PC-3 (cell line): ENCODE measurements at places on chromosomes 5 and 9. TPM values are rescaled to one million over a fixed set of nuclear protein-coding genes. Genes with fewer than 3 reads are reported as not detected.

NCS1 gene
- total RNA-seq, result 13.4 and 14.0 TPM in 2 replicates

DNA sequence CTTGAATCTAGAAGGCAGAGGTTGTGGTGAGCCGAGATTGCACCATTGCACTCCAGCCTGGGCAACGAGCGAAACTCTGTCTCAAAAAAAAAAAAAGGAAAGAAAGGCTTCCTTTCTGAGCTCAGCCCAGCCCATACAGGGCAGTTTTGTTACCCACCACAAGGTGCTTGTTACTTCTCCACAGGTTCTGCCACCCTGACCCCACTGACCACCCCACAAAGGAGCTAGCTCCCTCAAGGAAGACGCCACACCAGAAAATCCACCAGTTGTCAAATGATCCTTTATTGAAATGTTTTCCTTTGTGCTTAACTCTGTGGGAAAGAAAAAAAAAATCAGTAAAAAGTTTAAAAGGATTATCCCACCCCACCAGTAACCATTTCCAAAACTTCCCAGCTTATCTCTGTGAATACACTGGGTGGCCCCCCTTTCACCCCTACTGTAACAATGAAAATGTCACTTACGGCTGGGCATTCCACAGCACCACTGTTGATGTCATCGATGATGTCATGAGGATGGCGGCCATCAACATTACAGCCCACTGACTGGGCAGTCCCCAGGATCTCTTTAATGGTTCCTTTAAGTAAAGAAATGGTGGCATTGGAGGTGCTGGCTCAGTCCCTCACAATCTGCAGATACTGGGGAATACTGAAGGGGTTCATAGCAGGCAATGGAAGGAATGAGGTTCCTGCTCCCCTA is 3.6 kb downstream of the RPL12 start:
- DNase-seq, result no peak

GRCh38 chr9:101925498-101925897 is 187.1 kb upstream of the GRIN3A start:
- no peak for DNase-seq

DNA sequence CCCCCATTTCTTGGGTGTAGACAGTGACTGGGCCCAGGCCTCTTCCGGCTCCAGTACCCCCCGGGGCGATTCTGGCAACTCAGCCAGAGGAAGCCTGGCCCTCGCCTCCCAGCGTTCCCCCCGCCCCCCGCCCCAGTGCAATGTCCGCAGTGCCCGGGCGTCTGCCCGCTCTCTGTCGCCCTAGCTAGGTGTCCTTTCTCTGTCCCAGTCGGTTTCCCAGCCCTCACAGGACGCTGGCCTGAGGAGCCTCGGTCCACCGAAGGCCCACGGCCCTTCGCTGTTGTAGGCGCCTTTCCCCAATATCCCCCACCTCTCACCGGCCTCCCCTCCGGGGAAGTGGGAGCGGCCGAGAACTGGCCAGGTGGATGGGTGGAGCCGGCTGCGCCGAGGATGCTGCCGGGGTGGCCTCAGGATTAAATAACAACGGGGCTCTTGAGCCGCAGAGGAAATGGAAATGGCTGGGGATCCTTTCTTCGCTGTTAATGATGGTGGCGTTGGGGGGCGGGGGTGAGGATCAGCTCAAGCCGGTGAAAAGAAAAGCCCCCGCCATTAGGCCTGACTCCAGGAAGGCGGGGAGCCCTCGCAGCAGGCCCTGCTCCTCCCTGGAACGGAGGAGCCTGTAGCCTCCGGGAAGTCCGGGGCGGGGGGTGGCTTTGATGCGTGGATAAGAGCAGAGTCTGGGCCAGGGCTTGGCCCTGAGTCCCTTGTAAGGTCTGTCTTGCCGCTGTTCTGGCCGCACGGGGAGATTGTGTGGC is 1.1 kb upstream of the SPRY4 start:
- DNase-seq, result peak; percentile 82

GRCh38 chr5:76441101-76441500 is 38.0 kb downstream of the IQGAP2 start:
- DNase-seq, result no peak
